ENCODE measurements at places on chromosomes 5 and 9.

DNA sequence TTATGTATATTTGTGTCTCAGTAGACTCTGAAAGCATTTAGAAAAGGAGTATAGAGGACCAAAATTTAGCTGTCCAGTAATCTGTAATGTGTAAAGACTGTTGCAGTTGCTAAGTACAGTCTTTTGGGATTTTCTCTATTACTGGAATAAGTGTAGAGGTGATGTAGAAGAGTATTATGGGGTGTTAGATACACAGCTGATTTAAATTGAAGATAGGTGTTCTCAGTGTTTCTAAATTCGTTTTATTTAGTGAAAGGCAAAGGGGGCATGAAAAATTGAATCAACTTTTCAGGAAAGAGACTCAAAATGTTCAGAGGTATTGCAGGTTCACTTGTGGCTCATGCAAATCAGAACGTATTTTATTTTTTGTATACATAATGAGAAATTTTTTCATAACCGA is 13.6 kb downstream of the SMAD5 start:
- no peak for DNase-seq

- DNase-seq = no peak
Measured at GRCh38 chr9:111663301-111663823, 2.0 kb downstream of the GNG10 start.

GRCh38 chr5:505951-506525 is 18.2 kb downstream of the SLC9A3 start:
- no peak for DNase-seq

DNA sequence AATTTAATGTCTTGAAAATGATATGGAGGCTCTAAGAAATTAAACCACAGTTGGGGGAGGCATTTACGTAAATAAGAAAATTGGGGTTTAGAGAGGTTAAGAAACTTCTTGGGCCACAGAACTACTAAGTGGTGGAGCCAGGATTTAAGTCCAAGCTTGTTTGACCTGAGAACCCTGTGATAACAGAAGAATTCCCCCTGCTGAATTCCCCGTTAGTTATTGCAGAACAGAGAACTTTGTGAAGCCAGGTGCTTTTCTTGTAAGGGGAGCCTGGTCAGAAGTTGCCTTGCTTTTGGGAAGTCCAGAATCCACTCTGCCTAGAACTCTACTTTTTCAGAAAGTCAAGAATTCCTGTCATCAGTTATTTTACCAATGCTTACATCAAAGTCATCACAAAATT is 309.3 kb upstream of the SEMA6A start:
- no peak for DNase-seq

DNA sequence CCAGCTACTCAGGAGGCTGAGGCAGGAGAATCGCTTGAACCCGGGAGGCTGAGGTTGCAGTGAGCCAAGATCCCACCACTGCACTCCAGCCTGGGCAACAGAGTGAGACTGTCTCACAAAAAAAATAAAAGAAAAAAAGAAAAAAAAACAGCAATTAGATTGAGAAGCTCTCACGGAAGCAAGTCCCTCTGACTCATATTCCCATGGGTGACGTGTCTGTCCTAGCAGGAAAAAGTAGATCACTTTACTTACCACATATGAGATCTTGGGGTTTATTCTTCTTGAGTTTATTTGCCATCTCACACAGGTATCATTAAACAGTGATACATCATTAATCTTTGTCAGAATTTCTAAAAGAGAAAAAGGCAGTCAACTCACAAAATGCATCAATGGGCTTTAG is 62.6 kb downstream of the SUSD1 start:
- DNase-seq = no peak

DNA sequence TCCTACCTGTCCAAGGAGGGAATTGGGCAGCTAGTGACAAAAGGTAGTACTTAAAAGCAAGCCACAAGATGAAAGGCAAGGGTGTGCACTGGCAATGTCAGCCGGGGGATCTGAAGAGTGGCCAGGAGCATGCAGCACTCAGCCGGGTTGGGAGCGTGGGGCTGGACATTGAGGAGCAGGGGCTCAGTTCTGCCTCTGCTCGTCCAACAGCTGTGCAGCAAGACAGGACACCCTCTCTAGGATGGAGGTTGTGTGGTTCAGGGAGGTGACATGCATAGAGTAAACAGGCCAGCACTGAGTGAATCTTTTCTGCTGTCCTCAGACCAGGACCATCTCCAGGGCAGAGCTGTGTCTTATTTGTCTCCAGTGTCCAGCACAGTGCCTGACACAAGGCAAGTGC is 235.3 kb downstream of the CRB2 start:
- no peak for DNase-seq

DNA sequence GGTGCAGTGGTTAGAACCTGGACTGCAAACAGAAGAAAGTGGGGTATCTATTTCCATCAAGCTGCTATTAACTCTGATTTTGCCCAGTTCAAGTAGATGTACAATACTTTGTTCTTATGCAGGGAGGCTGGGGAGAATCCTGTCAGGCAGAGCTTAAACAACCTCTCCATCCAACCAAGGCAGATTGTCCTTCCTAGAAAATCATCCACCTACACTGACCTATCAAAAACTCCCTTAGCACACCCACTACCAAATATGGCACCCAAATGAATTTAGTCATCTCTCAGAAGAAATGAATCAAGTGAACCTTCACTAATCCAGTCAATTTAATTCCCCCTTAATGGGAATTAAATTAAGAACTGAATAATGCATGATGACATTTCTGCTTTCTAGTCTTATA is 18.4 kb upstream of the HEMGN start:
- no peak for DNase-seq

DNA sequence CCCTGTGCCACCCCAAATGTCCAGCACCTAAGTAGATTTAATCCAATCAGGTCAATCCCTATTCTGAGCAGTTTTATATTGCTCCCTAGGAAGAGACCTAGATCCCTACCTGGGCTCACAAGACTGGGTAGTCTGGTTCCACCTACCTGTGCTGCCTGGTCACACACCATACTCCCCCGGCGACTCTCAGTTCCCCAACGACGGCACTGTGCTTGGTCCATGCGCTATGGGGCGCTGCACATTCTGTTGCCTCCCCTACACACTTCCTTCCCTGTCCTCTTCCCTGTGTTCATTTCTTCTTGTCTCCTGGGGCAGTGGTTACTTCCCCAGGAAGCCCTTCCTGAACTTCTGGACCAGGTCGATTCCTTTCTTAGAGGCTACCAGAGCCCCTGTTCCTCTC is 109.9 kb upstream of the IL12B start:
- no peak for DNase-seq

GRCh38 chr9:122115176-122116035 is 22.3 kb upstream of the TTLL11 start:
- DNase-seq = no peak

- DNase-seq = no peak
Measured at GRCh38 chr9:113957821-113958341, 81.8 kb downstream of the ZNF618 start.

- no peak for DNase-seq
Measured at GRCh38 chr5:154829589-154830218, 20.7 kb downstream of the FAXDC2 start.

DNA sequence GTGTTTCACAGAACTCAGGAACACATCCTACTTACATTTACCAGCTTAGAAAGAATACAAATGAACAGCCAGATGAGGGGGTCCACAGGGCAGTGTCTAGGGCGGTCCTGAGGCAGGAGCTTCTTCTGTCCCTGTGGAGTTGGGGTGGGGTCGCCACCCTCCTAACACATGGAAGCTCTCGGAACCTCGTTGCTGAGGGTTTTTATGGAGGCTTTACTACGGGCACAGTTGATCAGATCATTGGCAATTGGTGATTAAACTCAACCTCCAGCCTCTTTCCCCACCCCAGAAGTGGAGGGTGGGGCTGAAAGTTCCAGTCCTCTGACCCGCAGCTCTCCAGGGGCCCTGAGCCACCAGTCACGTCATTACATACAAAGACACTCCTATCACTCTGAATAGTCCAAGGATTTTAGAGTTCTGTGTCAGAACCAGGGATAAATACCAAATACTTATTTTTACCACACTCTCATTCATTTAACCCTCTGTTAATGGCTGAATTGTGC is 156.9 kb downstream of the COL23A1 start:
- DNase-seq = no peak

- DNase-seq = no peak
Measured at GRCh38 chr5:132830436-132831094, at the start of gene SHROOM1. TSS of gene SHROOM1 (minus strand) at chr5:132830647. CDS start at chr5:132826140, 4,507 bp downstream.

GRCh38 chr5:80629281-80629680 is 25.2 kb upstream of the MSH3 start:
- no peak for DNase-seq

GRCh38 chr9:37382982-37383357 is 39.5 kb upstream of the GRHPR start:
- DNase-seq = no peak

GRCh38 chr5:113090336-113091106 is 113.9 kb downstream of the DCP2 start:
- peak; percentile 25 for DNase-seq

- DNase-seq = peak; percentile 43
Measured at GRCh38 chr9:116476935-116477381, 210.1 kb upstream of the TRIM32 start.

GRCh38 chr5:56270058-56270457 is 36.9 kb upstream of the ANKRD55 start:
- DNase-seq = no peak

DNA sequence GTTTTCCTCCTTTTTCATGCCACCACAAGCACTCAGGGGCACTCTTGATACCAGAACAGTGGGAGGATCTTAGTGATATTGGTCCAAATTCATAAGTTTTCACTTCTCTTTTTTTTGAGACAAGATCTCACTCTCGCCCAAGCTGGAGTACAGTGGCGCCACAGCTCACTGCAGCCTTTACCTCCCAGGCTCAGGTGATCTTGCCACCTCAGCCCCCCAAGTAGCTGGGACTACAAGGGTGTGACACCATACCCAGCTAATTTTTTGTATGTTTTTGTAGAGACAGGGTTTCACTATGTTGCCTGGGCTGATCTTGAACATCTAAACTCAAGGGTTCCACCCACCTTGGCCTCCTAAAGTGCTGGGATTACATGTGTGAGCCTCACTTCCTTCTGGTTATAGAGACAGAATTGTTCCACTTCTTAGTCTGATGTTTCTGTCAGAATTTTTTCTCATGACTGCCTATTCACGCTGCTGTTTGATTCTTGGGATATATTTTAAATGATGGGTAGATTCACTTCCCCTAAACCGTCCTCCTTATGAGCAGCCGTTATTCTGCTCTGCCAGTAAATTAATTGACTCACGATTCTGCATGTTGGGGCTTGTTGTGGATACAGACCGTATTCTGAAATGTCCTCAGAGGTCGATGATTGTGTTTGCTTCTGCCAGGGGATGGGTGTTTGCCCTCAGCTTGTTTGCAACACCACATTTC is 30.8 kb downstream of the MTAP start:
- no peak for DNase-seq

DNA sequence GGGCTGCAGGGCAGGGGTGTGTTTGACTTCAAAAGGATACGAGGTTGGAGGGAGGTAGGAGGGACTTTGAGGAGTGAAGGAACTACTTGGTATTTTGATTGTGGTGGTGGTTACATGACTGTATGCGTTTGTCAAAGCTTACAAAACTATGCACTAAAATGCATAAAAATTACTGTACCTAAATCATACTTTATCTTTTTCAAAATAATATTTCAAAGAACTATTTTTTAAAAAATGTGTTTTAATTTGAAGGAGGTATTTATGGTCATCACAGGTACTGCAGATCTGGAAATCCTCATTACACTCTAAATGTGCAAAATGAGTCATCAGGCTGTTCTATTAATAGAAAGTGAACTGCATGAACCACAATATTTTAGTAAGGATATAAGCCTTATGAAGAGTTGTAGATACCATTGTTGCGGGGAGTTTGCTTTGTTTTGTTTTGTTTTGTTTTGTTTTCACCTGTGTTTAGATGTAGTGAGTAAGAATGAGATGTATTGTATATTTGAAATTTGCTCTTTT is 116.9 kb downstream of the ARRDC3 start:
- no peak for DNase-seq

- DNase-seq = no peak
Measured at GRCh38 chr9:94289691-94290090, 30.6 kb downstream of the ZNF169 start.

DNA sequence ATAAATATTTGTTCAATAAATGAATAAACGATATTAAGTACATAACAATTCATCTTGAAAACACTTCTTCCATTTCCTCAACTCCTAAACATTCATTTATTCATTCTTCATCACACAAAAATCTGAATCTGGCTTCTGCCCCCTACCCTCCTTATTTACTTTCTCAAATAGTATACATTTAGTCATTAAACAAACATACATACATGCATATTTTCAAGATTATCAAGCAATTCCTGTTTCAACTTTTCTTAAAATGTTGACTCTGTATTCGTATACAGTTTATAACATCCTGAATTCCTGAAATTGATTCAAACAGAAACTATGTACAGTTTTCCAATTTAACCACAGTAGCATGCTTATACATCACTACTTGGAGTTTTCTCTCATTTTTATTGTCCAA is 129.0 kb downstream of the MUSK start:
- DNase-seq = no peak

DNA sequence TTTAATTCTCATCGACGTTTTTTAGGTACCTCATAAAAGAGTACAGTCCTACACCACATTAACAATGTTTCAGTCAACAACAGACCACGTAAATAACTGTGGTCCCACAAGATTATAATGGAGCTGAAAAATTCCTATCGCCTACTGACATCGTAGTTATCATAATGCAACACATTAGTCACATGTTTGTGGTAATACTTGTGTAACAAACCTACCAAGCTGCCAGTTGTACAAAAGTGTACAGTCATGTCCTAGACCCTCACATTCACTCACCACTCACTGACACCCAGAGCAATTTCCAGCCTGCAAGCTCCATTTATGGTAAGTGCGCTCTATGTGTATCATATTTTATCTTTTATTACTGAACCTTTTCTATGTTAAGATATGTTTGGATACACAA is 16.8 kb downstream of the GNAQ start:
- no peak for DNase-seq

GRCh38 chr9:110133059-110133458 is 74.9 kb downstream of the C9orf152 start:
- no peak for DNase-seq

DNA sequence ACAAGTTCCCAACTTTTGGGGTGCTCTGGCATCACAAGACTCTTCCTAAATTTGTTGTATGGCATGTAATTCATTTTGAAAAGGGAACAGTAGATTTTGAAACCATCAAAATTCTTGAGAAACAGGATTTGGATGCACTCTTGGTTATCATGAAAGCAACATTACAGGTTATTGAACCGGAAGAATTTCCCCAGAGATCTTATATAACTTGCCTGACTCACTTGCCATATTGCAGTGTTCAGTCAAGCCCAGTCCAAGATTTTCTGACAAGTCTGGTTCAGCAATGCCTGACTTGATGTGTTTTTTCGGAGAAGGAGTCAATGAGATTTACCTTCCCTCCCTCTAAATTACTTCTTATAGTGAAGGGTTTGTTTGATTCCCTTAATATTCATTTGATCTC is 32.0 kb downstream of the SMIM15 start:
- DNase-seq = no peak

DNA sequence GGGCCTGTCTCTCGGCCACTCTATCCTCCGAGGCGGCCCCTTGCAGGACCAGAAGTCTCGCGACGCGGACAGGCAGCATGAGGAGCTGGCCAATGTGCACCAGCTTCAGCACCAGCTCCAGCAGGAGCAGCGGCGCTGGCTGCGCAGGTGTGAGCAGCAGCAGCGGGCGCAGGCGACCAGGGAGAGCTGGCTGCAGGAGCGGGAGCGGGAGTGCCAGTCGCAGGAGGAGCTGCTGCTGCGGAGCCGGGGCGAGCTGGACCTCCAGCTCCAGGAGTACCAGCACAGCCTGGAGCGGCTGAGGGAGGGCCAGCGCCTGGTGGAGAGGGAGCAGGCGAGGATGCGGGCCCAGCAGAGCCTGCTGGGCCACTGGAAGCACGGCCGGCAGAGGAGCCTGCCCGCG is 283.5 kb downstream of the ARHGEF28 start:
- DNase-seq = no peak

Data from midbrain (tissue), 1 donor.